ENCODE measurements at places on chromosomes 2 and 18.

DNA sequence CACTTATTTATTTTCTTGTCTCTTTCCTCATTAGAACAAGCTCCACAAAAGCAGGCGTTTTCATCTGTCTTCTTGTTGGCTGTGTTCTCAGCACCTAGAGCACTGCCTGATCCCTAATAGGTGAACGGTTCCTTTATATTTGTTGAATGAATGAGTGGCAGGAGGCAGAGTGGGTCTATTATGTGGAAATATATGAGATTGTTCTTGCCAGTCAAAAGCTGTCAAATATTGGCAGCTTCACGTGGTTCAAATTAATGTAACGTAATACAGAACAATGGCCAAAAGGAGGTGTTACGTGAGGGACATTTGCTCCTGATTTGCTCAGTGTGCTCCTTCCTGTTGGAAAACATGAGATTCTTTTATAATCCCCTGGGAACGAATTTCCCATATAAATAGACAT, 8.5 kb upstream of the ARHGAP25 start:
- DNase-seq: no peak

GRCh38 chr2:130258356-130258755, 60.1 kb upstream of the TUBA3E start:
- DNase-seq: no peak

DNA sequence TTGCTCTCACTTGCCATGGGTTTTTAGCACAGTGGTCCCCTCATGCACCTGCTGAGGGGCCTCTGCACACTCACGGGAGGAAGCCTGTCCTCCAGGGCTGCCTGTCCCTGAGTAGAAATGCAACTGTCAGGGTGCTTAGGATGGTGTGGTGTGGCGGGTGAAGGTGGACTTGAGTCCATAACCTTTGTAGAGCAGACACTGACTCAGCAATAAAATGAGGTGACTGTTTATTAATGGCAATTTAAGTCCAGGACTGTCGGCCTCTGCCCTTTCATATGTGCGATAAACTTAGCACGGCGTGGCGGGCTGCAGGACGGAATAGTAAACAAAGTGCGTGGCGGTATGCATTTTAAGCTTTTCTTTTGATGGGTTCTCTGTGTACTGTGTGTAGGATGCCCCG, 188.2 kb downstream of the LDLRAD4 start:
- DNase-seq: no peak

DNA sequence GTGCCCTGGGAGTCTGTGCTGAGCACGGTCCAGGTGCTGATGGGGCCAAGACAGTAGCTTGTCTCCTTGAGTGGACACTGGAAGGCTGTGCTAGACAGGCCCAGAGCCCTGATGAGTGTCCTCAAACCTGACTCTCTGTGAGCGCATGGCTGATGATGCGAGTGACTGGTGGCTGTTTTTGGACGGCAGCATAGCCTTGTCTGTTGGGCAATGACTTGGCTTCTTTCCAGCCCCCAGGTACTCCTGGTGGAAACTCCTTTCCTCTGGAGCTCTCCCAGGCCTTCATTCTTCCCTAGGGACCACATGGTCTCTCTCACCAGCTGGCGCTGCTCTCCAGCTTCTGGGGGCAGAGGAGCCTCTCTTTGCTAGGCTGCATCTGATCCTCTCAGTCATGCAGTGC, 207.6 kb upstream of the SMIM21 start:
- no peak for DNase-seq

DNA sequence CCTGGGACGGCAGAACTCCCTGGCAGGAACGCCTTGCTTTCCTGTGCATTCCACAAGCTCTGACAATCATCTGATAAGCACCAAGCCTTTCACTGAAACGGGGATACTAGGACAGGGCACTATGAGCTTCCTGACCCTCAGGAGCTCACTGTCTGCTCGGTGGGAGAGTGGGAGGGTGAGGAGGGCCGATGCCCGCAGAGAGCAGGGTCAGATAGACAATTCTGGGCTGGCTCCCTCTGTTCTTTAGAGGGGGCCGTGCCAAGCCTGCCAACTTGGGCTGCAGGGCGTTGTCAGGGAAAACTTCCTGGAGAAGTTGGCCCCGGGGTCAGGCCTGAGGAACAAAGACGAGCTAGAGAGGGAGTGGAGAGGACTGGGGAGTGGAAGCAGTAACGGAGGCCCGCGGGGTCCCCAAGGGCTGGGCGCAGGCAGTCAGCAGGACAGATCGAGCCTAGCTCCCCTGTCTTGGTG, 82.0 kb downstream of the CTAGE1 start:
- no peak for DNase-seq

DNA sequence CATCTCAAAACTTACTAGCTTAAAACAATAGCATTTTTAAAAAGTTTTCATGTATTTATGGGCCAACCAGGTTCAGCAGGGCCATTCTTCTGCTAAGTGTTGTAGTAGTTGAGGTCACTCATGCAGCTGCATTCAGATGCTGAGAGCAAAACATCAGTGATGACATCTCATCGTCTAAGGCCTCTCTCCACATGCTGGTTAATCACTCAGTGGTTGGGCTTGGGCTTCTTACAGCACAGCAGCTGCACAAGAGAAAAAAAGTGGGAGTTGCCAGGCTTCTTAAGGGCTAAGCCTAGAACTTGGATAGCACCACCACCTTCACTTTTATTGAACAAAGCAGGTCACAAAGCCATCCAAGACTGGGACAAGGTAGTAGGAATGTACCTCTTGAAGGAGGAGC, 190.3 kb downstream of the IRS1 start:
- DNase-seq: peak; percentile 96

DNA sequence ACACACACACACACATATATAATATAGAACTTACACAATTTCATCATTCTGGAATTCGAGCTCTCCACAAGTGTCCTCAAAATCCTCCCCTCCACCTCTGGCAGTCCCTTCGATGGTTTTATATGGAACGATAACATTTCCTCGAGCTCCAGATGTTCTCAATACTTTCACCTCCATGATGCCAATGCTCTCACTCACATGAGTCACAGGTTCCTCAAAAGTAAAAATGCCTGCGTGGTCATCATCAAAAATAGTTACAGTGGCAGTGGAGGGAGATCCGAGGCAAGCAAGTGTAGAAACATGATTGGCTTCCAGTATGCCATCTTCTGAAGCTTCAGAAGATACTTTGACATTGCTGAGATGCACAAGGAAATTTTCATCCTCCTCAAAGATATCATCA, 23.5 kb downstream of the SLC8A1 start:
- DNase-seq: no peak

- no peak for DNase-seq
Measured at GRCh38 chr2:25443766-25444165, 102.0 kb upstream of the DNMT3A start.

DNA sequence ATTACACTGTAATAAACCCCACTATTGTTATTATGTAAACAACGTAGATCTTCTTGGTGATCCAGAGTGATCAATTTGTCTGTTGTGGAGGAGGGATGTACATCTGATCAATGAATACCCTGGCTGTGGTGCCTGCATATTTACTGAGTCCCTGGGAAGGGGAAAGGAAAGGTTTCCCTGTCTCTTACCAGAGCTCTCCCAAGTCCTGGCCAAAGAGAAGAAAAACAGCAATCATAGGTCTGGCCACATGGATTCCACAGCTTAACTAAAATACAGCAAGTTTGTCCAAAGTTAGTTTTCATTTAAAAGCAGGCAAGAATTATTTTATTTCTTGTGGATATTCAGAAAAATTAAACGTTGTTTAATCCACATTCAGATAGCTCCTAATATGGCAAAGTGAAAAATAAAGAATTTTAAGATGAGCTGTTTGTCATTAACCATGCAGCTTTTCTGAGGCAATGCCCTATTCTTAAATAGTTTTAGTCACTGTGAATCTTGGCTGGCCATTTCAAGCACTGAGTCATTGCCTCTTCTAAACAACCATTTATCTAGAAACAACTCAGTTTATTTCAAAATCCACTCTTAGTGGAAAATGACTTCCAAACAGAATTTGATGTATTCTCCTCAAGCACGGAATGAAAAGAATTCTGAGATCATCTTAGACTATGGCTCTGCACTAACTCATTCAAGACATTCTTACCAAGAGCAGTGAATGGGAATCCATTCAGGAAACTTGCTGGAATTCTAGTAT, 1004.4 kb upstream of the CDH2 start:
- peak; percentile 91 for DNase-seq

DNA sequence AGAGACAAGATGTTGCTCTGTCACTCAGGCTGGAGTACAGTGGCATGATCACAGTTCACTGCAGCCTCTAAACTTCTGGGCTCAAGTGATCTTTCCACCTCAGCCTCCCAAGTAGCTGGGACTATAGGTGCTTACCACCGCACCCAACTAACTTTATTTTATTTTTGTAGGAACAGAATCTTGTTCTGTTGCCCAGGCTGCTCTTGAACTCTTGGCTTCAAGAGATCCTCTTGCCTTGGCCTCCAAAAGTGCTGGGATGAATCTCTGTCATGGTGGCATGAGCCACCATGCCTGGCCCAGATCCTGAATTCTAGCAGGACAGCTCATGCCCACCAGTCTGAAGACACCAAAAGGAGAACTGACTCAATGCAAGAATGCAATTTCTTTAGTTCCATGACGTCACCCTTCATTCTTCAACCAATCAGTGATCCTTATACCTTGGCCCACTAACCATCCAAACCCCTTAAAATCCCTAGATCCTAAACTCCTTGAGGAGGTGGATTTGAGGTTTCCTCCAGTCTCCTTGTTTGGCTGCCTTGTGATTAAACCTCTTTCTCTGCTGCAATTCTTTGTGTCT, 25.6 kb upstream of the CXXC1 start:
- no peak for DNase-seq

DNA sequence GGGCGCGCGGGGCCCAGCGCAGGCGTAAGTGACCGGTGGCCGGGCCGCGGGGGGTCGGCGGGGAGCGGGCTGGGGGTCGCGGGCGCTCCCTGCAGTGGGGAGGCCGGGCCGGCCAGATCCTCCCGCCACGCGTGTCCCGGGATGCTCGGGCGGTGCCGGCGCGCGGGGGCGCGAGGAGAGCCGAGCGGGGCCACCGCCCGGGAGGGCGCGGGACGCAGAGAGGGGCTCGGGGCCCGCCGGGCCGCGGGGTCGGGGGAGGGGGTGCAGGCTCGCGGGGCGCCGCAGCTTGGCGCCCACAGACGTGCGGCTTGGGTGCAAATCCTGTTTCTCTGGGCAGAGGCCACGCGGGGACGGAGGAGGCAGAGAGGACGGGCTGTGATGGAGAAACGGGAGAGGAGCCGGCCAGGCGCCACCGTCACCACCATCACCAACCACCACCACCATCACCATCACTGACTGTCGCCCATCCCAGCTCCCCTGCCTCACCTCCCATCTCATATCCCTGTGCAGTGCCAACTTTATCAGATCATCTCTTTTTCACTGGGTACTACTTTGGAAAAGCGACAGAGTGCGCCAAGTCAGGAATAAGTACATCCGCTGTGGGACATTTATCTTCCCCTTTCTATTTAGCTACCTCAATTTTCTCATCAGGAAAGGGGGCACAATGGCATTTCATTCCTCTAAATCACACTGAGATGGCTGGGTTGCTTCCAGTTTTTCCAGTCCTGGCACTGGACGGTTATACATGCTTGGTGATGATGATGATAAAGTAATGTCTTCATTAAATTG, 97.2 kb upstream of the GPR45 start:
- DNase-seq: no peak

DNA sequence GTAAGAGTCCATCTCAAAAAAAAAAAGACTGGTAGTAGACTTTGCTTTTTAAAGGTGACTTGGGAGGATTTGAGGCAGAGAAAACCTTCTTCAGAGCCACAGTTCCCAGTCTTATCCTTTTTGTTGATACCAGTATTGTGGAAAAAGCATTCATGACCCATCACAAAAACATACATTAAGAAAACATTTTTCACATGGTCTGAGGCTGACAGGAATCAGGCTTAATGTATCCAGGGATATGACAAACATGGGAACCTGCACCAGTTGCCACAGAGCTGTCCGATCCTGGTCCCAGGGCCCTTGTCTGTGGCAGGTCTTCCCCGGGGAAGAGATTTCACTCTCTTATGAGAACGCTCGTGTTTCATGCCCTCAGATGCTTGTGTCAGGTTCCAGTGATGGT, 21.8 kb downstream of the SPTBN1 start:
- no peak for DNase-seq

- no peak for DNase-seq
Measured at GRCh38 chr2:186984966-186985365, 136.0 kb upstream of the ZSWIM2 start.

GRCh38 chr18:57581301-57581934, 5.1 kb downstream of the FECH start:
- no peak for DNase-seq

GRCh38 chr2:128299628-128300027, 19.0 kb downstream of the HS6ST1 start:
- DNase-seq: no peak

DNA sequence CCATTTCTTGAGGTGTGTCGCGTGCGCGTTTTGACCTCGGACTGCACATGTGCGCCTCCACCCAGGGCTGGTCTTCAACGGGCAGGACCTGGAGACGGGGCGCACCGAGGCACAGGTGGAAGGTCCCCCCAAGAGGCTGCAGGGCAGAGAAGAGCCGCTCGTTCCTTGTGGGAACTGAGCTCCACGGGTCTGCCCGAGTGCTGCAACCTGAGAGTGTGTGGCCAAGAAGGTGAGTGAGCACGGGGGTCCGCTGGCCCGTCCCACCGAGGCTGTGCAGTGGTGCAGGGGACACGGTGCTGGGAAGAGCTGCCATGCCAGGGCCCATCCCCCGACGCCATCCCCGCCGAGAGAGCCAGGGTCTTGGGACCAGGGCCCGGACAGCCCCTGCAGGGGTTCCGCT, 268.3 kb downstream of the GALR1 start:
- no peak for DNase-seq

GRCh38 chr2:7392076-7392787, 475.0 kb downstream of the RNF144A start:
- no peak for DNase-seq
